ENCODE measurements at places on chromosomes 16 and 17.

- no peak for DNase-seq
Measured at GRCh38 chr16:86874141-86874540, 295.8 kb downstream of the FOXL1 start.

DNA sequence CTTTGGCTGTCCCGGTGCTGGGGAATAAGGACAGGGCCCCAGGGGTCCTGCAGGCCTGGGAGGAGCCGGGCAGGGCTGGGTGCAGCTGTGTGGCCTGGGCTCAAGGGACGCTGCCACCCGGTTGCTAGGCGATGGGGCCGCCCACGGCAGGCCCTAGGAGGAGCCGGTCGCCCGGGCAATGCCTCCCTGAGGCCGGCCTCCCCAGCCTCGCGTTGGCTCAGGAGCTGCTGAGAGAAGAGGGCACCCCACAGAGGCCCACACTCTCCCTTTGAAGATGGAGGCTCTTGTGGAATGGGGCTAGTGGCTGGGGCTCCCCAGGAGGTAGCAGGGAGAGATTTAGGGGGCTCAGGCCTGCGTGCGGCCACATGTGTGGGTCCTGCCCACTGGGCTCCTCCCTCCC is at the start of gene CIBAR2:
Gene CIBAR2, minus strand, starts transcription at position 109 of the 400 bp plus-strand sequence. CDS start 120 bp downstream, outside the sequence.
- no peak for DNase-seq

GRCh38 chr16:14202697-14203096 is 131.6 kb downstream of the MRTFB start:
- DNase-seq, result no peak

DNA sequence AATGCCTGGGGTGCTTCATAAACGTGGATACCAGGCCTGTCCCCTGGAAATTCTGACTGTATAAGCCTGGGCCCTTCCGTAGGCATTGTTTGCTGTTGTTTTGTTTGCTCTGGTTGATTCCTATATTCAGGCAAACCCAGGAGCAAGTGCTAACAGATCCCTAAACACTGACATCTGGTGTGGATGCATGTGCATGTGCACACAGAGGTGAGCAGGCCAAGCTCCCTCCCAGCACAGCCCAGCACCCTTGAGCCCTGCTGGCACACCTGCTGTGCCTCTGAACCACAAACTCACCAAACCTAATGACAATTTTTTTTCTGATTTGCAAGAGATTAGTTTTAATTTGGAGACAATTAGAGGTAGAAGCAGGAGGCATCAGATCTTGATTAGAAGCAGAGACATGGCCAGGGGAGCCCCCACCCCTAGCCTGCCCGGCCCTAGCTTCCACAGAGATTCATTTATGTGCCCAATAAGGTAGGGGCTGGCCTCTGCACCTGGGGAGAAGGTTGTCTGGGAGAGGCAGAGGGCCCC is 40.4 kb downstream of the TMEM132E start:
- peak; percentile 30 for DNase-seq

GRCh38 chr17:13646969-13647542 is 45.3 kb upstream of the HS3ST3A1 start:
- no peak for DNase-seq

GRCh38 chr17:75096082-75096625 is 8.4 kb downstream of the SLC16A5 start:
- DNase-seq, result no peak

- DNase-seq, result no peak
Measured at GRCh38 chr16:74372953-74373846, 2.9 kb upstream of the NPIPB15 start.

- DNase-seq, result no peak
Measured at GRCh38 chr17:1562176-1562643, 382 bp downstream of the PITPNA start.

DNA sequence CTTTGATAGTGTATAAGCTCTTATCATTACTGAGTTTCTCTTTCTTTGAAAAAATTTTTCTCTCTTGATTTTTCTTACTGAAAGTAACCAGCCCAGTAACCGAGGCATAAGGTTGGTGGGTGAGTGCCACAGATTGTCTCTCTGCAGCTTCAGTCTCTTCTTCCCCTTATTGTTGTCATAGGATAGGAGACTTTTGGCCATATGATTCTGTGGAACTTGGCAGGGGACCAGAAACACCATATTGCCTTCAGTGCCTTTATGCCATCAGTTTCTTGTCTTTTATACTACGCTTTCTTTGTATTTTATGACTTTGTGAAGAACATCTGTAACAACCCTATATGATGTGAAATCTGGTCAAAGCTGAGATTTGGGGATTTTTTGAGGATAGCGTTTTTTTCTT is 341.6 kb upstream of the TBX2 start:
- DNase-seq, result no peak

DNA sequence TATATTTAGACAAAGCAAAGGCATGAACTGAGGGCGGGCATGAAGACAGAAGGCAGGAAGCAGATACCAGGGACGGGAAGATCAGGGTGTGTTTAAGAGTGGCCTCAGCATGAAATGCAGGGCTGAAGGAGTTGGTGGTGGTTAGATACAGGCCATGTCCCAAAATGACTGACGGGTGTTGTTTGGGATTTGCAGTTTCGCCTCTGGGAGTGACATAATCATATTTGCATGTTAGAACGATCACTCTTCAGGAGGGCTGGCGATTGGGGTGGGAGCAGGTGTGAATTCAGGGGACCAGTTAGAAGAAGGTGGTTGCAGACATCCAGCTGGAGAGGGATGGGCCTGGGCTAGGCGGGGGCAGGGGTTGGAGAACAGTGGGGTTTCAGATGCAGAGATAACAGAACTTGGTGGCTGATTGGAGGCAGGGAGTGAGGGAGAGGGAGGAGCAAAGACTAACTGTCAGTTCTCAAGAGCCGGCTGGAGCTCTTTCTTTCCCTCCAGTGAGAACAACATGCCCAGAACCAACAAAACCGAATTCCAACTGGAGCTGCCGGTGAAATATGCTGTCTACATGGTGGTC is 27.2 kb upstream of the ITGAX start:
- DNase-seq, result no peak

- no peak for DNase-seq
Measured at GRCh38 chr17:11302401-11303186, 61.6 kb downstream of the SHISA6 start.

DNA sequence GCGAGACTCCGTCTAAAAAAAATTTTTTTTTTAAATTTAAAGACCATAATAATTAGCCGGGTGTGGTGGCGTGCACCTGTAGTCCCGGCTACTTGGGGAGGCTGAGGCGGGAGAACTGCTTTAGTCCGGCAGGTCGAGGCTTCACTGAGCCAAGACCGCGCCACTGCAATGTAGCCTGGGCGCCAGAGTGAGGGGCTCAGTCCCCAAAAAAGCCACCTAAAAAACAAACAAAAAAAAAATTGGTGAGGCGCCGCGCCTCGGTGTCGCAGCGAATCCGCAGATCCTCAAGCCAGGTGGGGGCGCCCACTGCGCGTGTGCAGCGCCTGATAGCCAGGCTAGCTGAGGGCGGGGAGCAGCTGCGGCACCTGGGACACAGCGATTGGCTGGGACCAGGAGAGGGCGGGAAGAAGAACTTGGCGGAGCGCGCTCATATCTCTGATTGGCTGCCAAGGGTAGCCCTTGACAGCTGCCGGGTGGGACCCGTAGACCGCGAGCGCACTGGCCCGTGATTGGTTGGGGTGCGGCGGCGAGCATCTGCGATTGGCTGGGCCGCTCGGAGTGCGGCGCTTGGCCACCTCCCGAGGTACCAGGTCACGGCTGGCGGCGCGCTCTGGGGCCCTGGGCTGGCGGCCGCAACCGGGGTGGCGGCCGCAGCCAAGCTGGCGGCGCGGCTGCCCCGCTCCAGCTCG is 9.0 kb upstream of the CLDN9 start:
- DNase-seq, result peak; percentile 97

DNA sequence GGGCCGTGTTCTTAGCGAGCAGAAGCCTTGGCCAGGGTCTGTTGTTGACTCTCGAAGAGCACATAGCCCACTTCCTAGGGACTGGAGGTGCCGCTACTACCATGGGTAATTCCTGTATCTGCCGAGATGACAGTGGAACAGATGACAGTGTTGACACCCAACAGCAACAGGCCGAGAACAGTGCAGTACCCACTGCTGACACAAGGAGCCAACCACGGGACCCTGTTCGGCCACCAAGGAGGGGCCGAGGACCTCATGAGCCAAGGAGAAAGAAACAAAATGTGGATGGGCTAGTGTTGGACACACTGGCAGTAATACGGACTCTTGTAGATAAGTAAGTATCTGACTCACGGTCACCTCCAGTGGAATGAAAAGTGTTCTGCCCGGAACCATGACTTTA is 18.5 kb downstream of the RSPRY1 start:
- DNase-seq, result no peak

DNA sequence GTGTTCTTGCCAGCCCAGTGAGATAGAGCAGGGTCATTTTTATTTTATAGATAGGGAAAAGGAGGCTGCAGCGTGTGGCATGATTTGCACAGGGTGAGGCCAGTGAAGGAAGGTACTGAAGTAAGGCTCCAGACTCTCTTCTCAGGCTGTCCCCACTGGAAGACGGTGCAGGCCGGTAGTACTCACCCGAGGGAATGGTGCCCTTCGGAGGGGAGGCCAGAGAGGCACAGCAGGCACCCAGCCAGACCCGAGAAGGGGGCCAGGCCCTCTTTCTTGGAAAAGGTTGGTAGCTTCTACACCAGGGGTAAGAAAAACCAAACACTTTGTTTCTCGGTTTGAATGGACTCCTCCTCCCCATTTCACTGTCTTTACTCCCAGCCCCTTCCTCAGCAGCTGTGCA is 288 bp downstream of the ANKRD40CL start:
- no peak for DNase-seq

DNA sequence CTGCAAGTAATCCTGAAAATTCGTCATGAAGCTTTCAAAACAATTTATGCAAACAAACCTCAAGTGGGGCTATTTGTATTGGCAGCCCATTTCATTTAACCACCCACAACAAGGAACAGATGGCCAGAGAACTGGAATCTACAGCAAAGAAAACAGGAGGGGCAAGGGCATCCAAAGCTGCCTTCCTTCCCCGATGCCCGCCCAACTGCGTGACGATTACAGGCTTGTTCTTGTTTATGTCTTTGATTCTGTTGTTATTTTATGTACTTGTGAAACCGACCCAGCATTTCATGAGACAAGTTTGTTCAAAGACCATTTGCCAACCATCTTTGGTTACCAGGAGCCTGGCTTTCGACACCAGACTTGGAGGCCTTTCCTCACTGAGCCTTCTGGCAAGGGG is 59.1 kb upstream of the IRX6 start:
- DNase-seq, result peak; percentile 13

- DNase-seq, result no peak
Measured at GRCh38 chr17:28346746-28347246, 10.5 kb downstream of the POLDIP2 start.

DNA sequence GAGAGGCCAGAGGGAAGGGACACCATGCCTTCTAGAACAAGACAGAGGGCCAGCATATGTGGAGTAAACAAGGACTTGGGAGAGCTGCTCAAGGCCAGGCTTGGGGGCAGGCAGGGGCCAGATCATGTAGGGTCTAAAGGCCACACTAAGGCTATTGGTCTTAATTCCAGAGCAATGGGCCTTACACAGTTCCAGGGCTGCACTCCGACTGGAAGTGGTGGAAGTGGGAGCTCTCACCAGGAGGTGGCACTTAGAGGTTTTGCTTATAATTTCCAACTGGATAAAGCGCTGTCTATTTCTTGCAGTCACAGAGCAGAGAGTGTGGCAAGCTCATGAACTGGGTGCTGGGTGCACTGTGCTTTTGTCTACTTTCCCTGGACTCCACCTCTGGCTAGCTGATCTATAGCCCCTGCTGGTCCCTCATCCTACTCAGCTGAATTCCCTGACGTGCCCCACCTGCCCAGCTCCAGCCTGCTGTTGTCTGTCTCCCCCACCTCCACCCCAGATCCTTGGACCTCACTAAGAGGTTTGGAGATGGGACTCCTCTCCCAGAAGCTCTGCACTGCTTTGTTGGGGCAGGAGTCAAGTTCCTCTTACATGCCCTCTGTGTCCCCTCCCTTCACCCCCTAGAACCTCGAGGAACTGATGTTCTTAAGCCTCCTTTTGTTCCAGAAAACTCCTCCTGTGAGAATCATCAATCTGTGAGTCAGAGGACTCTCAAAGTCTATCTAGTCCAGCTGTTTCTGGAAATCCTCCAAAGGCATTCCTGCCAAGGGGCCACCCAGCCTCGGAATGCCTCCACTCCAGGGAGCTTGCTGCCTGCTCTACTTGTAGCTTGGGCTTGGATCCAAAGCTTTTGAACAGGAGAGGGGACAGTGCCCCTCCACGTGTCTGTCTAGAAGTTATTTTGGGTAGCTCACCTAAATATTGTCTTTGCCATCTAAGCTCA is 48.1 kb upstream of the KSR1 start:
- no peak for DNase-seq

- no peak for DNase-seq
Measured at GRCh38 chr16:1137604-1138003, 15.3 kb upstream of the CACNA1H start.

GRCh38 chr16:72635694-72636093 is 412.2 kb downstream of the ZFHX3 start:
- DNase-seq, result no peak

GRCh38 chr17:49343273-49343672 is 18.8 kb downstream of the ZNF652 start:
- DNase-seq, result no peak

DNA sequence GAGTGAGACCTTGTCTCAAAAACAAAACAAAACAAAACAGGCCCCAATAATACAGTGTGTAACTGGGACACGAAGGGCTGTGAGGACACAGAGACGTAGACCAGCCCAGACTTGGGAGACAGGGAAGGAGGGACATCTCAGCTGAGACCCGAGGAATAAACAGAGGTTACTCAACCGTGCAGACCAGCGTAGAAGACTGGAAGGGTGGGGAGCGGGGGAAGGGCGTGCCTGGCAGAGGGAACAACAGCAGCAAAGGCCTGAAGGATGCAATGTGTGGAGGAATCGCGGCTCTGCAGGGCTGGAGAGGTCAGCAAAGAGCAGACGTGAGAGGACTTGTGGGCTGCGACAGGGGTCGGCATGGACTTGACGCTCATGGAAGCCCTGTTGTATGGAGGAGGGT is 11.6 kb upstream of the CES4A start:
- no peak for DNase-seq

GRCh38 chr17:49708515-49709183 is 885 bp upstream of the SLC35B1 start:
- DNase-seq, result no peak

- DNase-seq, result no peak
Measured at GRCh38 chr16:56851671-56852400, 13.2 kb upstream of the SLC12A3 start.

GRCh38 chr16:10964891-10965326 is 20.5 kb downstream of the CLEC16A start:
- no peak for DNase-seq

- DNase-seq, result peak; percentile 79
Measured at GRCh38 chr17:69501591-69502468, 87.3 kb downstream of the MAP2K6 start.

- DNase-seq, result no peak
Measured at GRCh38 chr16:24511792-24512191, 27.6 kb upstream of the RBBP6 start.

- no peak for DNase-seq
Measured at GRCh38 chr17:75103601-75104554, 5.9 kb upstream of the ARMC7 start.

- DNase-seq, result no peak
Measured at GRCh38 chr16:1989209-1990100, at the start of gene SYNGR3. Gene SYNGR3, plus strand, starts transcription at chr16:1989970. Its CDS starts 133 bp downstream, at chr16:1990103.

Measured in DMS 273 treated with DMSO at 0.1 percent for 48 hours (cell line).